ENCODE measurements at places on chromosomes 13 and 19. TPM values are rescaled to one million over a fixed set of nuclear protein-coding genes. Genes with fewer than 3 reads are reported as not detected.
A peak's percentile ranks its signal among the peaks of the same experiment; 100 is the strongest.

DNA sequence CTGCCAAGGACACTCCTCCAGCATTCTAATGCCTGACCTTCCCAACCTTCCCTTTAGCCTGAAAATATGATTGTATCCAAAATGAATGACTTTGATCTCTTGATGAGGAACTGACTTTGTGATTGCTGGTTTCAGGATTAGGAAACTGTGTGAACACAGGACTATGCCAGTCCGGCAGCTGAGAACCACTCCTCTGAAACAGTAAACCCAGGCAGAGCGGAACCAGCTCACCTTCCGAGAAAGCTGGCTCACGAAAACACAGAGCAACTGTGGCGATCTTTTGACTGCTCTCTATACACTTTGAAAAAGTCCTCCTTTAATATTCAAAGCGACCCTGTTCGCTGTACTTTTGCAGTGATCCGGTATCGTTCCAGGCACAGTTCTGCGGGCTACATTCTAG, 258.8 kb upstream of the IRS2 start:
- H3K36me3 ChIP-seq = no peaks in the 10 kb centered on the region
- no peak overlapping the region for H3K4me3 ChIP-seq
- DNase-seq = no peak
- no peak overlapping the region for H3K27ac ChIP-seq
- no peaks in the 10 kb centered on the region for H3K27me3 ChIP-seq
- H3K4me1 ChIP-seq = peaks cover 14% of the 10 kb centered on the region

GRCh38 chr19:3801412-3802096, 15.4 kb upstream of the MATK start:
- H3K36me3 ChIP-seq = no peaks in the 10 kb centered on the region
- H3K4me3 ChIP-seq = peak overlapping the region; percentile 33
- H3K27ac ChIP-seq = peak overlapping the region; percentile 11

- no peak overlapping the region for H3K27ac ChIP-seq
- peaks cover 60% of the 10 kb centered on the region for H3K36me3 ChIP-seq
- peak; percentile 38 for DNase-seq
- no peaks in the 10 kb centered on the region for H3K27me3 ChIP-seq
- no peak overlapping the region for H3K4me3 ChIP-seq
These were observed 36.3 kb upstream of the TFDP1 start for GRCh38 chr13:113548171-113548641.

Gene C19orf73
- total RNA-seq = 1.4 TPM

DNA sequence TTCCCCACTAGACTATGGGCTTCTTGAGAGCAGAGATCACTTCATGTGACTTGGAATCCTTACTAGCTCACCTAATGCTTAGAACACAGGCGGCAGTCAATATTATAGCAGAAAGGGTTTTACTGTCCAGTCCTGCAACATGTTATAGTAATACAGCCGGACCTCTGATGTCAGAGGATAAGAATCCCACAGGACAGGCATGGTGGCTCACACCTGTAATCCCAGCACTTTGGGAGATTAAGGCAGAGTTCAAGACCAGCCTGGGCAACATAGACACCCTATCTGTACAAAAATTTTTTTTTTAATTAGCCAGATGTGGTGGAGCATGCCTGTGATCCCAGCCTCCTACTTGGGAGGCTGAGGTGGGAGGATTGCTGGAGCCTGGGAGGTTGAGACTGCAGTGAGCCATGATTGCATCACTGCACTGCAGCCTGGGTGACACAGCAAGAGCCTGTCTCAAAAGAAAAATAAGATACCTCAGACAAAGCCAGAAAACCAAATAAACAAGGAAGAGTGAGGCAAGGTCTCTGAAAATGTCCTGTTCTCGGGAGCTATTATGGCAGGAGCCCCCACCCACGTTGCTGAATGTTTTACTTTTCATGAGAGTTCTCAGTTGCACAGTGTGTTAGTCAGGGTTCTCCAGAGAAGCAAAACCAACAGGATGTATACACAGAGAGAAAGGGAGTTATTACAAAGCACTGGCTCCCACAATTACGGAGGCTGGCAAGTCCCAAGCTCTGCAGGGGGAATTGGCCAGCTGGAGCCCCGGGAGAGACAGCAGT, 100.8 kb downstream of the UBL3 start:
- H3K4me3 ChIP-seq = no peak overlapping the region
- H3K27ac ChIP-seq = no peak overlapping the region
- no peaks in the 10 kb centered on the region for H3K36me3 ChIP-seq
- H3K4me1 ChIP-seq = no peaks in the 10 kb centered on the region
- no peak for DNase-seq

DNA sequence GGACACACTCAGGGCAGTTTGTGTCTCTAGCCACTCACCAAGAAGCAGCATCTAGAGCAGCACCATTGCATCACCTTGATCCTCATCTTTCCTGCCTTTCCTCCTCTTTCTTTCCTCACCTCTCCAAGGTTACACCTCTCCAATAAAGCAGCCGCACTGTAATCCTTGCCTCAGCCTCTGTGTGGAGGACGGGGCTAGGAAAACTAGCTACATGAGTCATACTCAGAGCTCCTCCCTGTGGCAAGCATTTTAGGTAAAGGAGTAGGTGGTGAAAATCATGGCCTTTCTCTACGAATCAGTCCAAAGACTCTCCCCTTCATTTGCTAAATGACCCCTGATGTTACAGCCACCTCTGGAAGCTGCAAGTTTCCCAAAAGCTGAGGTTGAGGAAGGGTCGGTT, 108.9 kb downstream of the DNAJC15 start:
- no peaks in the 10 kb centered on the region for H3K36me3 ChIP-seq
- H3K27ac ChIP-seq = no peak overlapping the region
- H3K4me1 ChIP-seq = no peaks in the 10 kb centered on the region

GRCh38 chr13:38421590-38422560, 72.2 kb downstream of the UFM1 start:
- no peaks in the 10 kb centered on the region for H3K4me1 ChIP-seq
- H3K4me3 ChIP-seq = no peak overlapping the region
- H3K36me3 ChIP-seq = no peaks in the 10 kb centered on the region
- no peak for DNase-seq

- H3K27me3 ChIP-seq = no peaks in the 10 kb centered on the region
- no peak overlapping the region for H3K4me3 ChIP-seq
- no peak for DNase-seq
- no peak overlapping the region for H3K27ac ChIP-seq
- no peaks in the 10 kb centered on the region for H3K36me3 ChIP-seq
- no peaks in the 10 kb centered on the region for H3K4me1 ChIP-seq
These were observed 618.0 kb upstream of the ARGLU1 start for GRCh38 chr13:107185889-107186288.

DNA sequence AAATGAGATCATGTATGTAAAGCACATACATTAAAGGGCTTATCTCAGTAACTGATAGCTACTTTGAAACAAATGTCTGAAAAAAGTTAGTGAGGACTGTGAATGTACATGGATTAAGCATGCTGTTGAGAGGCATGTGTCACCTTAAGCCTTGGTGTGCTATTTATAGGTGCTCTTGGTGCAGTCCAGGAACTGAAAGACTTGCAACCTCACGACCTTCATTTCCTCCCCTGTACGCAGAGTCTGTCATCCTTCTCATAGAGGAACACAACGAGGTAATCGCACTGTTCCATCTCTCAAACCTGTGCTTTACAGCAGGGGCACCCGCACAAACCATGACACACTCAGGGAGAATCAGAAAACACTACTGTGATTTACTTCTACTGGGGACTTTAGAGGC, 65.6 kb downstream of the UFM1 start:
- no peak for DNase-seq
- no peaks in the 10 kb centered on the region for H3K4me1 ChIP-seq
- no peak overlapping the region for H3K27ac ChIP-seq
- H3K4me3 ChIP-seq = no peak overlapping the region

DNA sequence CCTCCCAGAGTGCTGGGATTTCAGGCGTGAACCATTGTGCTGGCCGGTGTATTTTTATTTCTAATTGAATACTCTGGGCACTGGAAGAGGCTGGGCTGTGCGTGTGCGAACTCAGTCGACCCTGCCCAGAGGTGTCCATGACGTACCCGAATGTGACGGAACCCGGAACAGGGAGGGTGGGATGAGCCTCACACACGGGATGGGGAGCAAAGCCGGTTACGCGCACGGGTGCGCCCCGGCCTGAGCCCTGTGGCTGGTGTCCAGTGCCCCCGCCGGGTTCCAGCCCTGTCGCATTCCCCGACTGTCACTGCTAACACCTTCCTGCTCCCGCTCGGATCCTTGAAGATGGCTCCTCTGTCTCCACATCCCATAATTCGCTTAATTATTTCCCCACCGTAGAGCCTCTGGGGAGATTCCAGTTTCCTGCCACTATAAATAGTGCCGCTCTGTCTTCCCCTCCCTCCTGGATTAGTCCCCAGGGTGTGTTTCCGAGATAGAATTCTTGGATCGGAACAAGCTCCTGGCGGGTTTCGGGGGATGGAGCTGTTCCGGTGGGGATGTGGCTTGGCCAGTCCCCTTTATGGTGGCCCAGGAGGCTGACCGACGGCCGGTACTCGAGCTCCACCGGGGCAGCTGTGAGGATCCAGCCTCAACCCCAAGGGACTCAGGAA, 22.0 kb downstream of the SBNO2 start:
- peaks cover 77% of the 10 kb centered on the region for H3K4me1 ChIP-seq
- H3K27me3 ChIP-seq = no peaks in the 10 kb centered on the region
- peaks cover 54% of the 10 kb centered on the region for H3K36me3 ChIP-seq
- peak overlapping the region; percentile 75 for H3K27ac ChIP-seq

Gene ZNF45
- 13.3 TPM for total RNA-seq

DNA sequence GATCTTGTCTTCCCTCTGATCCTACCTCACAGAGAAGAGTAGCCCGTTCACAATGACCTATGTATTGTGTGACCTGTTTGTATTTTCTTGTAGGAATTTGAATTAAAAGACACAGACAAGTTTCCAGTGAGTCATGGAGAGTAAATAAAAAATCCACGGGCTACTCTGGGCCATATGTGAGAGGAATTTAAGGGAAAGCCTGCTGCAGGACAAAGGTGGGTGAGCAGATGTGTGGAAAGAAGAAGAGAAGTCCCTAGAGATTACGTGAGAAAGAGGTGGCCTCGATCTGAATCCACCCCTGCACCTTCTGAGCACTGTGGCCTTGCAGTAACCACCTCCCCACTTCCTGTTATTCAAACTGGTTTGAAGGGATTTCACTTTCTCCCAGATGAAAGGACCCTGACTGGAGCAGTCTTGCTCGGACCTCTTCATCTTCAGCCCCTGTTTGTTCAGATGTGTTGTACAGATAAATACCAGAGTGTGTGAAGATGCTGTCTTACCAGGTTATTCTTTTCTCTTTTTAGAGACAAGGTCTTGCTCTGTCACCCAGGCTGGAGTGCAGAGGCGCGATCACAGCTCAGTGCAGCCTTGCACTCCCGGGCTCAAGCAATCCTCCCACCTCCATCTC, 205.4 kb downstream of the PDS5B start:
- no peaks in the 10 kb centered on the region for H3K36me3 ChIP-seq
- H3K4me1 ChIP-seq = no peaks in the 10 kb centered on the region
- H3K4me3 ChIP-seq = no peak overlapping the region
- H3K27me3 ChIP-seq = no peaks in the 10 kb centered on the region

DNA sequence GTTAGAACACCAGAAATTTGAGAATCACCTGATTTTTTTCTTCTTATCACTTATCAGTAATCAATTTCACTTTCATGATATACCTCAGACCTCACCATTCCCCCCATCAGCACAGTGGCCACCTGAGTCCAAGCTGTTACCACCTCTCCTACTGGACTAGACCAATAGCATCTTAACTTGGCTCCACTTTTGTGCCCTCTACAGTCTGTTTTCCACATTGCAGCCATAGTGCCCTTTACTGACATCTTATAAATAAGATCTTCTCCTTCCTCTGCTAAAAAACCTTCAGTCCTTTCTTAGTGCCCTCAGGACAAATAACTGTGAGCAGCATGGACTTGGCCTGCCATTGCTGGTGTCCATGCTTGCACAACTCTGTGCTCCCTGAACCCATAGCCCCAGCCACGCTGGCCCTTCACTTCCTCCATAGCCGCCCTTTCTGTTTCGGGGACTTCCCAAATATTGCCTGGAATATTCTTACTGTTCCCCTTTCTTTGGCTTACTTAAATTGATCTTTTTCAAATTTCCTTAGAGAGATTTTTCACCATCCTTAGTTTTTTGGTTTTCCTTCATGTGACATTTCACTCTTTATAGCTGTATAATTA, 380.8 kb downstream of the LMO7 start:
- no peaks in the 10 kb centered on the region for H3K36me3 ChIP-seq
- H3K27ac ChIP-seq = no peak overlapping the region
- no peaks in the 10 kb centered on the region for H3K27me3 ChIP-seq
- H3K4me1 ChIP-seq = no peaks in the 10 kb centered on the region
- H3K4me3 ChIP-seq = no peak overlapping the region
- peak; percentile 16 for DNase-seq

DNA sequence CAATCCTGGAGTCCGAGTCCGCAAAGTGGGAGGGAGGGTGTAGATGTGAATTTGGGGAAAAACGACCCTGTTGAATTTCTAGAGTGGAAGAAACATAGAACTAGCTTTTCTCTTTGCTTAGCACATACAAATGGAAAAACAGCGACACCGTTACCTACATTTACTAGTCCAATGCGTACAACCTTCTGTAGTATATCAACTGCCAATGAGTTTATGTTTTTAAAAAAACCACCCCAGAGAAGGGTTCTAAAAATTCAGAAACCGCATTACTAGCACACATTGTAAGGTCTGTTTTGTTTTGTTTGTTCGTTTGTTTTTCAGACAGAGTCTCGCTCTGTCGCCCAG, 332 bp upstream of the SUPT20H start:
- peaks cover 4% of the 10 kb centered on the region for H3K36me3 ChIP-seq
- peak overlapping the region; percentile 97 for H3K27ac ChIP-seq
- peaks cover 16% of the 10 kb centered on the region for H3K4me1 ChIP-seq

Gene GAPDHS
- total RNA-seq = not detected

- H3K36me3 ChIP-seq = peaks cover 31% of the 10 kb centered on the region
- peak; percentile 92 for DNase-seq
- peak within 1 kb of the TSS; percentile 91 for H3K27ac ChIP-seq
- H3K27me3 ChIP-seq = no peaks in the 10 kb centered on the region
These were observed at the start of gene ATG4D for GRCh38 chr19:10543420-10544241. TSS of gene ATG4D (plus strand) at chr19:10543904. CDS start at chr19:10544091, 187 bp downstream.

- H3K36me3 ChIP-seq = no peaks in the 10 kb centered on the region
- DNase-seq = no peak
- H3K4me1 ChIP-seq = no peaks in the 10 kb centered on the region
- no peaks in the 10 kb centered on the region for H3K27me3 ChIP-seq
- no peak overlapping the region for H3K27ac ChIP-seq
- H3K4me3 ChIP-seq = no peak overlapping the region
These were observed 260.8 kb upstream of the TSHZ3 start for GRCh38 chr19:31610018-31610417.

- H3K27ac ChIP-seq = no peak overlapping the region
- H3K27me3 ChIP-seq = no peaks in the 10 kb centered on the region
- H3K4me3 ChIP-seq = no peak overlapping the region
- H3K4me1 ChIP-seq = no peaks in the 10 kb centered on the region
These were observed 37.4 kb downstream of the SCGB2B2 start for GRCh38 chr19:34639491-34640085.
